ENCODE measurements at places on chromosomes 2 and 18.

- peak; percentile 60 for DNase-seq
Measured at GRCh38 chr2:230864605-230865306, at the start of gene ITM2C. Gene ITM2C (plus strand): TSS chr2:230864942. CDS start chr2:230865026, 84 bp downstream.

DNA sequence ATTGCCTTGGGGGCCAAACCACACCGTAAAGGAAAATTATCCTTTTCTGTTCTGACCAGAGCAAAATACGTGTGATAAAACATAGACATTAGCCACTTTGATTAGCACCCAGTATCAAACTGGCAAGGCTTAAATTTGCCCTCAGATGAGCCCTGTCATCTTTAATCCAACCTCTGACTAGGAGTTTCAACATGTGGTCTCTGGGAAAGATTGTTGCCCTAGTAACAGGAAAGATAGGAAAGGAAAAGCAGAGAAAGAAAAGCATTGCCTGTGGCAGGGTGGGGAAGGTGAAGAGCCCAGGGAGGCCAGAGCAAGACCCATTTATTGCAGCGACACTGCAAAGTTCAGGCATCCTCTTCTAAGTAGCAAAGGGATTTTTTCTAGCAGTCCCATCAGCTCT is 181.5 kb upstream of the SCN7A start:
- DNase-seq = no peak

DNA sequence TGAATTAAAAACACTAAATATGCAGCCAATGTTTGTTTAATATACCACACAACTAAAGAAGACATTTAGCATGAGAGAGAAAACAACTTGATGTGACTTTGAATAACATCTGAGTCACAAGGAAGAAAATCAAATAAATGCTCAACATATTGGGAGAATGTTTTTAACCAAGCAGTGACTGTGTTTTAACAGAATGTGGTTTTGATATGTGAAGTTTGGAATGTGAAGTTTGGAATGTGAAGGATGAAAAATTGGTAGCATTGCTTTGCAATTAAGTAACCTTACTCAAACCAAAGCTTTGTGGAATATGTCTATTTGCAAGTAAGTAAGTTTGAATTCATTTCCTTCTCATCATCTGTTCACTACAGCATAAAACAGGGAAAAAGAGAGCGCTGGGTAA is 128.2 kb upstream of the DNAJC10 start:
- DNase-seq = no peak

DNA sequence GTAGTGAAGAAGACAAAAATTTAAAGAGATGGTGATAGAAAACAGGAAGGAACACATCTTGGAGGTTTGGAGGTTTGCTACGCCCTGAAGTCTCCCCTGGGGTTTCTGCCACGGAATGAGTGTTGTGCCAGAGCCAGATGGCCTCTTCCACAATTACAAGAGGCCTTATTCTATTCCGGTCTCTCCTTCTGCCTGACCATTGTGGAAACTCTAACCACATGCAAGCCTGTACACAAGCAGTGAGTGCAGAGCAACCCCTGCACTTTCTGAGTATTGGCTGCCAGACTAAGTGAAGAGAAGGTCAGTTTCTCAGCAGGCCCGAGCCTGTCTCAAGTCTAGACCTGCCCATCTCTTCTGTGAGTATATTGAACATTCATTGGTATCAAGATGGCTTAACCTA is 22.7 kb upstream of the MYO1B start:
- no peak for DNase-seq

DNA sequence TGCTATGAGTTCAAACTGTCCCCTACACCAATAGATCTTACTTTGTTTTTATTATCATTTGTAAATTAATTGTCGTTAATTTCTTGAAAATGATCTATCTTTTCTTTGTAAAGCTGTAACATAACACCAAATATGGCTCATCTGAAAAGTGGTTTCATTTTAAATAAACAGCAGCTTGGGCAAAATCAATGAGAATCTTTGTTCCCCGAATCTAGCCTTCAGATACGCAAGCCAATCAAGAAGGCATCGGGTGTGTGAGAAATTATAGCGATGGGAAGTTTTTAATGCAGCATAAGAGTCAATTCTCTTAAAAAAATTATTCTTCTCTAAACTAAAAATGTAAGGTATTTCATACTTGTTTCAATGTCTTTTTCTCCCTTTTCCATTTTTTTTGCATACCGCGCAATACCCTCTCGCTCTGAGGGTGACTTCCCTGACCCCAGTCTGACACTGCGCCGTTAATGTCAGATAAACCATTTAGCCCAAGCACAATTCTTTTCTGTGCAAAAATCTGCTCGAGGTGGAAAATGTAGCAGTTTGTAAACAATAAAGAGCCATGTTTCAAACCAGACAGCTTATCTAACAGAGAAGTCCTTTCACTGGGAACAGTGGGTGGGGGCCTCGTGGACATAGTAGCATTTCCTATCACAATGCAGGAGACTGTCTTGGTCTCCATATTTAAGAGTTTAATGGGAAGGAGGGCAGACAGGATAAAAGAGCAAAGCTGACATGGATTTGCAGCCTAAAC is 129.4 kb downstream of the TCF4 start:
- DNase-seq = no peak

DNA sequence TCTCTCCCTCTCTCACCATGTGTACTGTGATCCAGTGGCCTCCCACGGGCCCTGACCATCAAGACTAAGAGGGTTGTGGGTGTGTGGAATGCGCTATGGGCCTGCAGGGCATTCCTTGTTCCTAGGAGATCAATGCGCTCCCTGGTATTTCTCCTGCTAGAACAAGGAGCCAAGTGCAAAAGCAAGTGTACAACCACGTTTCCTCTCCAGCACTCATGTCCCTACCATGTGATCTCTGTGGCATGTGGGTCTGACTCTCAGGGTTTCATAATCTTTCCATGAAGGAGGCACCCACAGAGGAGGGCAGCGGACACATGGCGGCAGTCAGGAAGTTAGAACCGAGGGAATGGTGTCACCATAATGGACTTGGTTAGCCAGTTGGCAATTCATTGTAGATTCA is 91.4 kb downstream of the MAPK4 start:
- no peak for DNase-seq

GRCh38 chr2:11875481-11875880 is 129.0 kb downstream of the LPIN1 start:
- no peak for DNase-seq

DNA sequence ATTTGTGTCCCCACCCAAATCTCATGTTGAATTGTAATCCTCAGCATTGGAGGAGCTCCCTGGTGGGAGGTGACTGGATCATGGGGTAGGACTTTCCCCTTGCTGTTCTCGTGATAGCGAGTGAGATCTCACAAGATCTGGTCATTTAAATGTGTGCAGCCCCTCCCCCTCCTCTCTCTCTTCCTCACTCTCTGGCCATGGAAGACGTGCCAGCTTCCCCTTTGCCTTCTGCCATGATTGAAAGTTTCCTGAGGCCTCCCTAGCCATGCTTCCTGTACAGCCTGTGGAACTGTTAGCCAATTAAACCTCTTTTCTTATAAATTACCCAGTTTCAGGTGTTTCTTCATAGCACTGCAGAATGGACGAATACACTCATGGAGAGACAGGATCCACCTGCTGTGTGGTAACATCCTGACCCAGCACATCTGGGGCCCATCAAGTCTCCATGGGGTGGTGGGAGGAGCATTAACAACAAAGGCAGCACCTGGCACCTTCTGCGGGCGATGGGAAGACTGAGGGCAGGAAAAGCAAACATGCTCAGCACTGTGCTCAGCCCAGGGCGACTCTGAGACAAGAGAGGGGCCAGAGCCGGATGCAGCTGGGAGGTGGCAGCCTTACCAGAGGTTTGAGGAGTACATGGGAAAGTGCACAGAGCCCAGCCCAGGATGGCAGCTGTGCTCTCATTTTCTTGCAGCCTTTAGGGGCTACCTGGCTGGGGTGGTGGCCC is 16.2 kb upstream of the ALPP start:
- no peak for DNase-seq

Data from T-helper 1 cell (primary cell).